ENCODE measurements at places on chromosomes 16 and 17.

DNA sequence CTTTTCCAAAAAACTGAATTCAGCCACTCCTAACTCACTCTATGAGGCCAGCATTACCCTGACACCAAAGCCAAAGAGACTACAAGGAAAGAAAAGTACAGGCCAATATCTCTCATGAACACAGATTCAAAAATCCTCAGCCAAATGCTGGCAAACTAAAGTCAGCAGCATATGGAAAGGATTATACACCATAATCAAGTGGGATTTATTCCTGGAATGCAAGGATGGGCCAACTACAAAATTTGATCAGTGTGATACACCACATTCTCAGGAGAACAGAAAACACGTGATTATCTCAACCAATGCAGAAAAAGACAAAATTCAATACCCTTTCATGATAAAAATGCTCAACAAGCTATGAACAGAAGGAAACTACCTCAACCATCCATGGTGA is 7.7 kb upstream of the AATK start:
- peak; percentile 17 for DNase-seq

DNA sequence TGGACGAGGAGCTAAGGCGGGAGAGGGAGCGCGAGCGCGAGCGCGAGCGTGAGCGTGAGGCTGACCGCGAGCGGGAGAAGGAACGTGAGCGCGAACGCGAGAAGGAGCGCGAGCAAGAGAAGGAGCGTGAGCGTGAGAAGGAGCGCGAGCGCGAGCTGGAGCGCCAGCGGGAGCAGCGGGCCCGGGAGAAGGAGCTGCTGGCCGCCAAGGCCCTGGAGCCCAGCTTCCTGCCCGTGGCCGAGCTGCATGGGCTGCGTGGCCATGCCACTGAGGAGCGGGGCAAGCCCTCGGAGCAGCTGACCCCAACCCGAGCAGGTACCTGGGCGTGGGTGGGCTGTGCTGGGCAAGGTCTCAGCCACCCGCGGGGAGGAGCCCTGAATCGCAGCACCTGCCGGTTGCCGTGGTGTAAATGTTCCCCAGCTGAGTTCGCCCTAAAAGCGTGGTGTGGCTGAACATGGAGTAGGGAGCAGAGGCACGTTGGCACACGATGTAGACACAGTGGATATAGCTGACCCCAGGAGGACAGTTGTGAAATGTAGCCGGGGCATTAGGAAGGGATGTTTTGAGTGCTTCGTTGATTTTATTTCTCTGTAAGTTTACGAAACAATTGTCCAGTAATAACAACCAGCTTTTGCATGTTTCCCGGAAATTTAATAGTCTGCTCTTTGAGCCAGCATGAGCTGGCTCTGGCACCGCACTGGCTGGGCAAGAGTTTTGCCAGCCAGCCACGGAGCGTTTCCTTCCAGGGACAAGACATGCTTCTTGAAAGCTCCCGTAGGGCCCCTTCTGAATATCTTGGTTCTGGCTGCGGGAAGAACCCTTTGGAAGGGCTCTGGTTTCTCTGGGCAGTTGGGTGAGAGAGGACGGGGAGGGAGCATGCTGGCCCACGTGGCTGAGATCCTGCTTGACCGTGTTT is 32.1 kb downstream of the GINS2 start:
- DNase-seq: no peak

GRCh38 chr17:6066183-6066948 is 3.8 kb upstream of the WSCD1 start:
- DNase-seq: no peak

GRCh38 chr17:59154292-59154720 is 680 bp downstream of the SKA2 start:
- DNase-seq: no peak

DNA sequence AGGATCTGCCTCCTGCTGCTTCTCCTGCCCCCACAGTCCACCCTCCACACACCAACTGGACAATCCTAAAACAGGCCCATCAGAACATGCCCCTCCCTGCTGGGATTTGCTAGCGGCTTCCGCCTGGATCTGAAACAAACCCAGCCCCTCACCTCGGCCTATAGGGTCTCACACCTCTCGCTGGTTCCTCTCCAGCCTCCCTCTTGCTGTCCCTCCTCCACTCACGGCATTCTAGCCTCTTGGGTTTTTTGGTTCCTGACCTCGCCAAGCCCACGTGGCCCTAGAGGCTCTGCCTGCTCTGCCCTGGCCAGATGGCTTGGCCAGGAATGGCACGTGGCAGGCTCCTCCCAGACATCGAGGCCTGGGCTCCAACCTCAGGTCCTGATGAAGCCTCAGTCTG is 15.7 kb upstream of the MTSS2 start:
- no peak for DNase-seq

- DNase-seq: no peak
These were observed 44.1 kb upstream of the MGAT5B start for GRCh38 chr17:76824093-76824492.

DNA sequence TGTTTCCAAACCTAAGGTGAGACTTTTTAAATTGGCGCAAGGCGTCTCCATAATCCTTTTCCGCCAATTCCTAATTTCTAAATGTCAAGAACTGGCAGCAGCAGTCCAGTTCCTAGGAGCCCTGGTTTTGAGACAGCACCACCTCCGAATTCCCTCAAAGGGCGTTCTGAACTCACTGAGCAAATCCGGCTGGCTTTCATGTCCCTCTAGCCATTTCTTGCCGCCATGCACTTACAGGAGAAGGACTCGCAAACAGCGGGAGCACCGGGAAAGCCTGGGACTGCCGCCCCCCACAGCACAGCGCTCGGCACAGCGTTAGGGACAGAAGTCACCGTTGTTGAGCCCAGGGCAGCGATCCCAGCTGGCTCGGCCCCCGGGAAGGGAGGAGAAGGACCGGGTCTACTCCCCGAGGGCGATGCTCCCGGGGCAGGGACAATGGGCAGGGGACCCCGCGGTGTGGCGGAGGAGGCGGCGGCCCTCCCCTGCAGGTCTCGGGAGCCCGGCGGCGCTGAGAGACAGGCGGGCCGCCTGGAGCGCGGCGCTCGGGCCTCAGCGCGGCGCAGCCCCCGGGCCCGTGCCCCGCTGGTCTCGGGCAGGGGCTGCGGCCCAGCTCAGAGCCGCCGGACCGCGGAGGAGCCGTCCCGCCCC is 545 bp downstream of the ARHGAP17 start:
- no peak for DNase-seq

- no peak for DNase-seq
These were observed 3.3 kb upstream of the CES1 start for GRCh38 chr16:55836158-55836611.

DNA sequence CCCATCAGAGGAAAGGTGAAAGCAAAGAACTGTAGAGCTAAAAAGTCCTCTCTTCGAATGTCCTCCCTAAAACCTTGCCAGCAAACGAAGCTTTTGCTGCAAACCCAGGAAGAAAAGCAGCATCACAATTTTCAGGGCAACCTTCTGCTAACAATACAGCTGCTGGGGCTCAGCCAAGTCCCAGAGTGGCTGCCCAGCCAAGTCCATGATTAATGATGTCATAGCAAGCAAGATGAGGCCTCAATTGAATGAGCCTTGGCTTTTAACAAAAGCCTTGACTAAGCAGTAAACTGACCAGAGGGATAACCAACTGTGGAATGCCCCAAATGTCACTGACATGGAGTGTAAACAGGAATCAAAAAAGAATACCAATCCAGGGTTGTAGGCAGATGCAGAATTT is 342.7 kb downstream of the PMP22 start:
- no peak for DNase-seq

DNA sequence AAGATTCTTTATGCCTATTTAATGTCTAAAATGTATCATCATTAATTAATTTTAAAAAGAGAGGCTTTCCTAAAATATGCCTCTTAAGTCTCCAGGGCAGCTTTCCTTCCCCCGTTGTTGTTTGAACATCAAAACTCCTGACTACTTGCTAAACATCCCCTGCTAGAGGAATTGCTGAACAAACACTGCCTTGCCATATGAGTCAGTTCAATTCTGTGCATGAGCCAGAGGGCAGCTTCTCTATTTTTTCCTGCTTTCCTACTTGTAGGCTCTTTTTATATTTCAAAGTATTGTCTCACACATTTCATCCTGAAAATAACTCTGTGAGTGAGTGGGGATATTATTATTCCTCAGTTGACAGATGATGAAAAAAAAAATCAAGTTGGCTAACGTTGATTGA is 143.4 kb downstream of the HS3ST4 start:
- no peak for DNase-seq

GRCh38 chr16:30736995-30737793 is 11.0 kb upstream of the PHKG2 start:
- DNase-seq: no peak

GRCh38 chr16:61146429-61146828 is 889.8 kb downstream of the CDH8 start:
- DNase-seq: no peak

GRCh38 chr16:77443357-77444146 is 8.7 kb upstream of the ADAMTS18 start:
- DNase-seq: no peak

DNA sequence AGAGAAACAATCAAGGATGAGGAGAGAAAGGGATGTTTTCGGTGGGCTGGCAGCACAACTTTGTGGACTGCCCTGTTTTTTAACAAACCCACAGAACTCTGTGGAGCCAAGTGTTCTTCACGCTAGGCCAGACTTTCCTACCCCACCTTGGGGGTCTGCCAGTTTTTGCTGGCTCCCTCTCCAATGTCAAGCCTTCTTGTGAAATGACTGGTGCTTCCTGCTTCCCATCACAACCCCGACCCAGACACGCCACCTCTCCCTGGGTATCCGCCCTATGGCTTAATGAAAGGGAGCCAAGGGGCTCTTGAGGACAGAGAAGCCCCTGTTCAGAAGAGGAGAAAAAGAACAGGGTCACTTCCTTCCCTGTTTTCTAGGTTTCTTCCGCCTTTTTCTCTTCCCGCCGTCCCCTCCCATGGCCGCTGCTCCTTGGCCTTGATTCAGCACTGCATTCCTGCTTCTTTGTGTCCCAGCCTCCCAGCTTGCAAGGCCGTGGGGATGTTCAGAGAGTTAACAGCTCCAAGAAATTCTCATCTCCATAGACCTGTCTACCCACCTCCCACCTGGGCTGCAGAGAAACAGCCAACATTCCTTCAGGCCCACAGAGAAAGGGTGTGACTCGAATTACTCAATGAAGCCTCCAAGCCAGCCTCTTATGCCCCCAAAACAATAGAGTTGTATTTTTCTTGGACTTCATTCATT is 16.5 kb upstream of the SOX9 start:
- DNase-seq: no peak

GRCh38 chr16:84881702-84882521 is 62.1 kb downstream of the CRISPLD2 start:
- peak; percentile 95 for DNase-seq

DNA sequence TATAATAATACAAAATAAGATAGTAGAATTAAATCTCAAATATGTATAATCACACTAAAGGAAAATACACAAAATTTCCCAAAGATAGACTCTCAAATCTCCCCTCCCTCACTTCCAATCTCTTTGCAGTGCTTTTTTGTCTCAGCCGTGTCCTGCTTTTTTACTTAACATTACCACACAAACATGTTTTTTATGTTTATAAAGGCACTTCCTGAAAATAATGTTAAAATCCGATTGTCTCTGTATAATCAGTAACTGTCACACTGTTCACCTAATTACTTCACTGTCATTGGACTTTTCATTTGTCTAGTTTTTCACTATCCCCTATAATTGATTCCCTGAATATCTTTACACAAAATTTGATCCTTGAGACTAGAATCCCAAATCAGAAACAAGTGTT is 38.2 kb upstream of the ALDH3A2 start:
- DNase-seq: no peak

- no peak for DNase-seq
These were observed 7.3 kb downstream of the PMFBP1 start for GRCh38 chr16:72164691-72165090.

DNA sequence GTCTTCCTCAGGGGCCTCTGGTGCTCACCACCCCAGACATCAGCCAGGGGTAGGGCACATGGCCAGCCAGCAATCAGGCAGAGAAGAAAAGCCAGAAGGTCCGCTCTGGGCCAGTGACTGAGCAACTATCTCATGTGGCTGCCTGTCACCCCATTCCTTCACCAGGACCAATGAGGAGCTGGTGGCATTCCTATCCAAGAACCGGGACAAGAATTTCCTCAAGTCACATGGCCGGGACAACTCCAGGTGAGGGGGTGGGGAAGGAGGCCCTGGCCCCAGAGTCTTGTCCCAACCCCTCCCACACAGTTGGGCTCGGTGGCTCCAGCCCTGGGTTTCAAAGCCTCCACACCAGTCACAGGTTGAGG is 9.4 kb downstream of the XYLT2 start:
- no peak for DNase-seq

GRCh38 chr17:18963126-18964017 is 11.4 kb downstream of the SLC5A10 start:
- DNase-seq: no peak

DNA sequence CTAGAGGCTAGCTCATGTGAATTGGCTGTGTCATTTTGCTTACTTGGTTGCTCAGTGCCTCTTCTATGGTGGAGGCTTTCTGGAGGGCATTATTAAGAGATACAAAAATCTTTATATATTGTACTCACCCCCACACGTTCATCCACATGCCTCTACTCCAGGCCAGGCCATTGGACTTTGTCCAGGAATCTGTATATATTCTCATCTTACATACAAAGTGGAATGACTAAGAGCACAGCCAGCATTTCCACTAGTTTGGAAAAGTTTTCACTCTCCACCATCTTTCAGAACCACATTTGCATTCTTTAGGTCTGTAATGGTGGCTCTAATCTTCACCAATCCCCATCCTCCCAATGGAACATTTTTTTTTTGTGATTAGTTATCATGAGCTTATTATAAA is 4.8 kb upstream of the GLG1 start:
- DNase-seq: no peak

GRCh38 chr17:19368229-19368628 is 5.7 kb upstream of the B9D1 start:
- DNase-seq: no peak

- no peak for DNase-seq
These were observed 200.6 kb downstream of the GSG1L start for GRCh38 chr16:27862953-27863352.

GRCh38 chr16:46882304-46882939 is 1.7 kb upstream of the GPT2 start:
- DNase-seq: no peak

DNA sequence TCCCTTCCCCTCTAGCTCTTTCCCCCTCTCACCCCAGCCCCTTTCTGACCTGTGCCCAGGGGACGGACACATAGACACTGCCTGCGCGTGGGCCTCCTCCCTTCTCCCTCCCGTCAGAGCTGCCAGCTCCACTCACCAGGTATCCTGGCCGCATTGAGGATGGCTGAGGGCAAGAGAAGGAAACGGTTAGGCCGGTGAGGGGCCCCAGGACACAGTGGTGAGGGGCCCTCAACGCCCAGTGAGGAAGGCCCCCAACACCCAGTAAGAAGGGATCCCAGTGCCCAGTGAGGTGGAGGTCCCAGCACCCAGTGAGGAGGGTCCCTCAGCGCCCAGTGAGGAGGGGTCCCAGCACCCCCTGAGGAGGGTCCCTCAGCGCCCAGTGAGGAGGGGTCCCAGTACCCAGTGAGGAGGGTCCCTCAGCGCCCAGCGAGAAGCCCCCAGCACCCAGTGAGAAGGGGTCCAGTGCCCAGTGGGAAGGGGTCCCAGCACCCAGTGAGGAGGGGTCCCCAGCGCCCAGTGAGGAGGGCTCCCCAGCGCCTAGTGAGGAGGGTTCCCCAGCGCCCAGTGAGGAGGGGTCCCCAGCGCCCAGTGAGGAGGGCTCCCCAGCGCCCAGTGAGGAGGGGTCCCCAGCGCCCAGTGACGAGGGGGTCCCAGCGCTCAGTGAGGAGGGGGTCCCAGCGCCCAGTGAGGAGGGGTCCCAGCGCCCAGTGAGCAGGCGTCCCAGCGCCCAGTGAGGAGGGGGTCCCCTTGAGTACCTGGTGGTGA is 1.1 kb downstream of the PRSS22 start:
- no peak for DNase-seq

GRCh38 chr16:76193906-76194615 is 83.1 kb upstream of the CNTNAP4 start:
- DNase-seq: peak; percentile 16
